ENCODE measurements at places on chromosomes 5 and 9.

DNA sequence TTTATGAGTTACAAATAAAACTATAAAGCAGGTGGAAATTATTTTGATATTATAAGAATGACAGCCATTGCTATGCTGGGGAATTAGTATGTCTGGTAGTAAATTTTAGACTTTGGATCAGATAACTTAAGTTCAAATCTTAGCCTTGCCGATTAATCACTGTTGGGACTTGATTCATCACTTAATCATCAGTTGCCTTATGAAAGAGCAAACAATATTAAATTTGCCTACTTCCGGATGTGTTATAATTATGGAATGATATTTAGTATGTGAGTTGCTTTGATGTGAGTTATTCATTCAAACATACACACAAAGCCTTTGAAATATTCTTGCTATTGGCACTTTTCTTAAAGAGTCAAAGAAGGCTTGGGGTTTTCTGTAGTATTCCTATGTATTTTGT lies 717.7 kb downstream of the BRINP1 start:
- DNase-seq: no peak

DNA sequence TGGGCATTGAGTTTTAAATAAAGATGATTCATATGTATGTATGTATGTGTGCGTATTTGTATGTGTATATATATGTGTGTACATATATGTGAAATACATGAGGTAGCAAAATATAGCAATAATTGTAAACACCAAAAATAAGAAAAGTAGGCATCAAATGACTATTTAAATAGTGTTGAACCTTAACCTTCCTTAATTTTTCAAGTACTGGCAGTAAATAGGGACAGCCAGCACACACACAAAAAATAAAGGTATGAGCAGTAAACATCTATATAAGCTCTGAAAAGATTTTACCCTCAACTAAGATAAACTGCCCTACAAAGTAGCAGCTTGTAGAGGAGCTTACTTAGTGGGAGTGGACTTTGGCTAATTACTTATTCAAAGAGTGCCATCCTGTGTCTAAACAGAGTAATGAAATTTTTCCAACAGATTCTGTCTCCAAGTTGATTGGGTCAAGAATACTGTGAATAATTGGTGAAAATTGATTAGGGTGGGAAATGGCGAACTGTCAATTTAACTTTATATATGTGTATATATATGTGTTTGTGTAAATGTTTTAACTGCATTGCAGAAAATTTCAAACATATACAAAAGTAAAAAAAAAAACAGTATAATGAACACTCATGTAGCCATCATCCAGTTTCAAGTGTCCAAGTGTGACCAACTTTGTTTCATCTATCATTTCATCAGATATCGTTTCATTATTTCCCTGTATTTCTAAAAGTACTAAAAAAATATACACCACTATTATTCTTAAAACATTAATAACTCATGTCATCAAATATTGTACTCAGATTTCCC lies 2.0 kb upstream of the ADAMTS6 start:
- no peak for DNase-seq

DNA sequence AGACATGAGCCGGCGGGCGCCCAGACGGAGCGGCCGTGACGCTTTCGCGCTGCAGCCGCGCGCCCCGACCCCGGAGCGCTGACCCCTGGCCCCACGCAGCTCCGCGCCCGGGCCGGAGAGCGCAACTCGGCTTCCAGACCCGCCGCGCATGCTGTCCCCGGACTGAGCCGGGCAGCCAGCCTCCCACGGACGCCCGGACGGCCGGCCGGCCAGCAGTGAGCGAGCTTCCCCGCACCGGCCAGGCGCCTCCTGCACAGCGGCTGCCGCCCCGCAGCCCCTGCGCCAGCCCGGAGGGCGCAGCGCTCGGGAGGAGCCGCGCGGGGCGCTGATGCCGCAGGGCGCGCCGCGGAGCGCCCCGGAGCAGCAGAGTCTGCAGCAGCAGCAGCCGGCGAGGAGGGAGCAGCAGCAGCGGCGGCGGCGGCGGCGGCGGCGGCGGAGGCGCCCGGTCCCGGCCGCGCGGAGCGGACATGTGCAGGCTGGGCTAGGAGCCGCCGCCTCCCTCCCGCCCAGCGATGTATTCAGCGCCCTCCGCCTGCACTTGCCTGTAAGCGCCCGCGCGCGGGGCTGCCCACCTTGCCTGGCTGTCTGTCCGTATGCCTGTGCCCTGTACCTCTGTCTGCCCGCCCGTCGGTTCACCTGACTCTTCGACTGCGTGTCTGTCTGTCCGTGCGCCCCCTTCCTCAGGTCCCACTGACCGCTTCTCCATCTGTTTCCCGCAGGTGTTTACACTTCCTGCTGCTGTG lies 412 bp downstream of the FGF18 start:
- DNase-seq: peak; percentile 65

DNA sequence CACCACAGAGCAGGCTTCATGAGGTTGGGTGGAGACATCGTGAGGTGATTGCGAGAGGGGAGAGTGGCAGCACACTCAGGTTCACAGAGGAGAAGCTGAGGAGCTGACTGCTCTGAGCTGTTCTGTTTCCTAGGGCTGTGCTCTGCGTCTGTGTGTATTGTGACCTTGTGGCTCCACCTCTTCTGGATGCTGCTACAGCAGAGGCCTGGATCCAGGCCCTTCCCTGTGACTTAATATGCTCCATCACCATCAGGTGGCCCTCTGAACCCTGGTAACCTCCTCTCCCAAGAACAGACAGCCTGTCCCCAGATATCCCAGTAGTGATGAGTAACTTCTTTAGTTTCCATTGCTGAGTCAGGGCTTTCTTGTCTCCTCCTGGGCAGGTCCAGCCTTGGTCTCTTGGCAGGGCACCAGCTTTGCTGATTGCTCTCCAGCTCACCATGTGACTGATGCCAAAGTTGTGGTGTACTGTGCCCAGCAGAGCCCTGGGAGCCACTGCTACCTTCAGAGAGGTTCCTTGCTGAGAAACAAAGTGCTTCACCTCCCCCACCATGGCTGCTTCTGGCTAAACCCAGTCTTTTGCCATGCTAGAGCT lies 212.8 kb upstream of the CHD1 start:
- DNase-seq: no peak

GRCh38 chr9:38112049-38112448 lies 43.0 kb upstream of the SHB start:
- peak; percentile 22 for DNase-seq

DNA sequence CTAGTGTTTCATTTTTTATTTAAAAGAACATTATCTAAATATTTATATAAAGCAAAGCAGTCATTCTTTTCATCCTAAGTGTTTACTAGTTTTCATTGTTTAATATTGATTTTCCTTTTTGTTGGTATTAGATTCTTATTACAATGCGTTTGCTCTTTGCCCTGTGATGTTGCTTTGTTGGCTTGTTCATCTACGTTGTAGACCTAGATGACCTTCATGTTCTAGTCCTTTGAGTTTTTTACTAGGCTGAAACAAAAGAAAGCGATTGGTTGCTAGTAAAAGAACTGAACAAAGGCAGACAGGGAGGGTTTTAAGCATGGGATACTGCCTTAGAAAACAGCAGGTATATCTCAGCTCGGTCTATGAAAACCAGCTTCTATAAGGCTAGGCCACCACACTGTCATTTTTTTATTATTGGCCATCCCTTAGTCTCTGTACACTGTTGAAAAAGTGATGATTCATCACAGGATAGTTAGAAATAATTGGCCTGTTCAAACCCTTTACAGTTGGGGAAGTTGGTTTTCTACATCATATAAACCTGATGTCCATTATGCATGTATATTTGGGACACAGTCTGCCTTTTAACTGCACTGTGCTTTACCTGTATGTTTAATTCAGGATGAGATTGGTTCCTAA lies 119.0 kb downstream of the ZCCHC7 start:
- DNase-seq: no peak

GRCh38 chr9:33277484-33277883 lies 12.6 kb downstream of the CHMP5 start:
- no peak for DNase-seq

- no peak for DNase-seq
Observed at GRCh38 chr9:132885720-132886333, 7.1 kb downstream of the SPACA9 start.

DNA sequence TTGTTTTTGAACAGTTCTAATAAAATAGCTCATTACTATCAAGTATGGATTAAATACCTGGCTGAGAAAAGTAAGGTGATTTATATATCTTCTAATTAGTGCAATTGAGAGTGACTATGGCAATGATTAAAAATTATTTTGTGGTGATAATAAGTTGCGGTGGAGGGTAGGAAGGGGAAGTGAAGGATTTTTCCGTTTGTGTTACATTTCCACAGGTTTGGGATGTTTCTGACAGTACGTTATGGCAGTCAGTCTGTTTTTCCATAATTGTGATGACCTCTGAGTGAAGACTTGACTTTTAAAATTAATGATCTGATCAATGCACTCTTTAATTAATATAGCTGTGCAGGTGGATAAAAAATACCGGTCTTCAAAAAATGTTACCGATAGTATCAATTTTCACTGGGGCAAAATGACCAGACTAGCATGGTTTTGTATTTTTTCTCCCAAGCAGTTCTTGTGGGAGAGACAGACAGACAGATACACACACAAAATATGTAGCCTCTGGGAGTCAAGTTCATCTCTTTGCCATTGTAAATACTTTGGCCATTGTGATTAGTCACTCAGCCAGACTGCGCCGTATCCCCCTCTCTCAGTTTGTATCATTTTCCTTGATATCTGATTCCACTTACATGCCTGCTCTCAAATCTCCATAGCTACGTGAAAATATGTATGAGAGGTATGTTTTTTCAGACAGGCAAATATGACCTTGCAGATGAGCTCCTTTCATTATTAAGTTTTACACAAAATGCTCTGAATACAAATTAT lies 60.2 kb downstream of the ARHGAP26 start:
- DNase-seq: no peak
